ENCODE measurements at places on chromosomes 6 and 20. TPM values are rescaled to one million over a fixed set of nuclear protein-coding genes. Genes with fewer than 3 reads are reported as not detected.

GRCh38 chr6:90401933-90402830 is 105.5 kb upstream of the BACH2 start:
- H3K36me3 ChIP-seq, result no peaks in the 10 kb centered on the region
- no peak overlapping the region for H3K4me3 ChIP-seq
- no peaks in the 10 kb centered on the region for H3K27me3 ChIP-seq
- DNase-seq, result no peak
- no peaks in the 10 kb centered on the region for H3K4me1 ChIP-seq

DNA sequence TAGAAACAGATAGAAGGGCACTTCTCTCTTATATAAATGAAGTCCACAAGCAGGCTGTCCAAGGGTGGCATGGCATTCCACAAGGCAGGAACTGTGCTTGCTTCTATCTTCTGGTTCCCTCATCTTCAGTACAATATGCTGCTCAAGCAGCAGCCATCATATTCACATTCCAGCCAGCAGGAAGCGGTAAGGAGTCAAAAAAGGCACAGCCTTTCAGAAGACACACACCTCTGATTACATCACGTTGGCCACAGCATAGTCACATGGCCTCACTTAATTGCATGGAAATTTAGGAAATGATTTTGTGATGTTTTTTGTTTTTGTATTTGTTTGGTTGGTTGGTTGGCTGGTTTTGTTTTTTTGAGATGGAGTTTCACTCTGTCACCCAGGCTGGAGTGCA is 19.0 kb downstream of the REM1 start:
- DNase-seq, result no peak
- H3K4me1 ChIP-seq, result no peaks in the 10 kb centered on the region
- no peaks in the 10 kb centered on the region for H3K36me3 ChIP-seq
- no peak overlapping the region for H3K27ac ChIP-seq

- no peaks in the 10 kb centered on the region for H3K27me3 ChIP-seq
- no peak overlapping the region for H3K27ac ChIP-seq
- no peak for DNase-seq
- H3K36me3 ChIP-seq, result no peaks in the 10 kb centered on the region
- no peak overlapping the region for H3K4me3 ChIP-seq
- no peaks in the 10 kb centered on the region for H3K4me1 ChIP-seq
Measured at GRCh38 chr6:134590449-134590848, 272.5 kb upstream of the SGK1 start.

Gene GJA10
- total RNA-seq, result not detected
